ENCODE measurements at places on chromosomes 1 and 21.

DNA sequence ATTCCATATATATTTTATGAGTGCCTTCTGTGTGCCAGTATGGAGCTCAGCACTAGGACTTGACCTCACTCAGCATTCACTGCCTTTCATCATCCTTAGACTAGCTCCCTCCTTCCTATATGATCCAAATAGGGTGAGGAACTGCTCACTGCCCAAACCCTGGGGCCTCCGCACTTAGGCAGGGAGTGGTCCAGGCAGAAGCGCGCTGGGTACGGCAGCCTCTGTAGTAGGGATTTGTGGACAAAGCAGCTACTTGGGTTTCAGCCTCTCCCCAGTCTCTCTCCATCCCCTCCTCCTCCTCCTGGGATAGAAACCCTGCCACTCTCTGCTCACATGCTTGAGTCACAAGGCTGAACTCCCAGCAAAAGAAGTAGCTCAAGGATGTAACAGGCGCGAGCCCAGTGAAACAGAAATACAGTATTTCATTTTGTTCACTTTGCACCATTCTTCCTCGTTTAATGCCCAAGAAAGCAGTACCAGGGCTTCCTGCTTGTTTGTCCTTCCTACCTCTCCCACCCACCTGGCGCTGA, 32.9 kb downstream of the PLEKHA6 start:
- DNase-seq: no peak

- no peak for DNase-seq
These were observed 10.3 kb downstream of the FBXO28 start for GRCh38 chr1:224124220-224124619.

- DNase-seq: no peak
These were observed 10.1 kb downstream of the TMEM200B start for GRCh38 chr1:29113413-29114117.

- no peak for DNase-seq
These were observed 16.0 kb upstream of the TEKT2 start for GRCh38 chr1:36067871-36068270.

- DNase-seq: peak; percentile 87
These were observed 1.9 kb upstream of the DENND2D start for GRCh38 chr1:111202366-111202706.

- DNase-seq: no peak
These were observed 4.9 kb downstream of the OLIG2 start for GRCh38 chr21:33030633-33031032.

- peak; percentile 88 for DNase-seq
These were observed 16.1 kb upstream of the LRRC8D start for GRCh38 chr1:89804642-89805237.

- no peak for DNase-seq
These were observed 15.9 kb upstream of the ITPKB start for GRCh38 chr1:226754793-226755533.

DNA sequence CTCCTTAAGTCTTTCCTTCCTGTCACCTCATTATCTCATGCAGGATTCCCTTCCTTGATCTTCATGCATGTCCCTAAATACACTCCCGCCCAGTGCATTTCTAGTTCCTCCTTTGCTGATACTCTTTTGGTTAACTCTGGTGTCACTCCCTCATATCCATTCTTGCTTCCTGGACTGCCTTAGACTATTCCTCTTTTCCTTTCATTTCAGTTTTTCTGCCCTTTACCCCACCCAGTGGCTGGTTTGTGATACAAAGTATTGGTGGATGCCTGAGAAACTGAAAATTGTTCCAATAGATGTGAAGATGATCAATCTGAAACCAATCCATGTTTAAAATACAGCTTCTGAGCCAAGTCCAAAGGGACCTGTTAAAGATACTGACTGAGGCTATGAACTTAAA, 553.8 kb upstream of the CAMK1G start:
- no peak for DNase-seq

- DNase-seq: peak; percentile 62
These were observed 800 bp downstream of the DR1 start for GRCh38 chr1:93346421-93346993.

GRCh38 chr21:38438462-38438893, 59.8 kb downstream of the ERG start:
- peak; percentile 5 for DNase-seq

DNA sequence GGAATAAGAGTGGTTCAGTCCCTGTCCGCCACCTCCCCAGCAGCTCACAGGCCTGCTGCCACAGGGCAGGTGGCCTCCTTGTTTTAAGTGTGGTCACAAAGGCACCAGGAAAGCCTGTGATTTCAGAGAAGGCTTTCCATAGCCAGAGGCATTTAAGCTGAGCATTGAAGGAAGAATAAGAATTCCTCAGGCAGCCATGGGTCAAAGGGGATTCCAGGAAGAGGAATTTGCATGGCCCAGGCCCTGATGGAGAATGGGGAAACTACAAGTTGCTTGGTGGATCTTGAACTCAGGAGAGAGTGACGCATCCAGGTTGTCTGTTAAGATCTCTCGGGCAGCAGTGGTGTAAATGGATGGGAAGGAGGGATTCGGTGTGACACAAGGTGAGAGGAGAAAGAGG, 66.7 kb downstream of the KLHDC7A start:
- DNase-seq: no peak

- no peak for DNase-seq
These were observed 54.2 kb upstream of the SSBP3 start for GRCh38 chr1:54460351-54460750.

DNA sequence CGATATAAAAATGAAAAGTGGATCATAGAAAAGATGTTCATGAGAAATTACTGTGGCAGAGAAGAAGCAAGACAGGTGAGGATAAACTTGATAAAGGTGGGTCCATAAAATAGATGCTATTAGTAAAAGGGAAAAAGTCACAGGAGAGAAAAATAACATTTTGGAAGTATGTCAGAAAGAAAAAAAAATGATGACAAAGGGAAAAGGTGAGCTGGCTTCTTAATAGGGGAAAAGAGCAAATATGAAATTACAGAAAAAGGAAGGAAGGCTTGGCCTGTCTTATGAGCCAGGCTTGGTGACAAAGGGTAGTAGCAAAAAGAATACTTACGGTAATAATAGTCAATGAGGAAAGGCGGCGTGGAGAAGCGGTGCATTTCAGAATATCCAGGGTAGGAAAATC, 386.1 kb downstream of the RWDD3 start:
- DNase-seq: no peak

DNA sequence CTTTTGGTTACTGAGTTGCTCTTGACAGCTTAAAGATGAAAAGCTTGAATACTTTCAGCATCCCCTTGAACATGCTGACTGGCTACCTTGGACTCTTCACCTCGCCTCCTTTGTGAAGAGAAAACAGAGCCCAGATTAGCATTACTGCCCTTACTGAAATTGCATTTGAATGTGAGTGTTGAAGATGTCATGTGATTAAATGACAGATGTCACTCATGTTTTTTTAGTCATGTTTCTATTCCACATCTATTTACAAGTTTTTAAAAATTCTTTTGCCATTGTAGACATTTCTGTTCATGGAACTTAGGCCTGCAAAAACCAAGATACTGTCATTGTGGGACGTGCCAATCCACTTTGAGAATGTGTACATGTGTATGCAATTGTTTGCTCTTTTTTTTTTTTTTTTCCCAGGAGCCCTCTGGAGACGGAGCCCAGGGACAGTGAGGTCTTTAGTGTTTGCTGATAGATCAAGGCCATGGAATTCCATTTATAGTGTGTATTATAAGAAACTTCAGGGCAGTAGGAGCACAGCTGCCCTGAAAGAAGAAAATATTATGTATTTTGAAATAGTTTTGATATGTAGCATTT, 25.7 kb upstream of the IVNS1ABP start:
- no peak for DNase-seq

DNA sequence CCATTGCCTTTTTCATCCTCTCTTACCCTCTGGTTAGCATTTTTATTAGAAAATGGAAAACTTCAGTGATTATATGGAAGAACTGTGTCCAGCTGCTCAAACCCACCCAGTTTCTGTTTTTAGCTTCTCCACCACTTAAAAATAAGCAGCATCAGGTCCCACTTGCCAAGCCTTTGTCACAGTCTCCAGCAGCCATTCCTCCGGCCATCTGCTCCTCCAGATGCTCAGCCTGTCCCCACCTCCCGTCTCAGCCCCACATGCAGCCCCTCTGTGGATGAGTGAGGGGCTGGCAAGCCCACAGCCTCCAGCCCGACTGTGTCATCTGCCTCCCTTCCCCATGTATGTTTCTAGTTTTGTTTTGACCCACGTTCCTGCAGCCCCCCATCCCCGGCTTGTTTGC, 289.7 kb downstream of the HHAT start:
- DNase-seq: no peak
